Breast epithelium (tissue), 4 donors: ENCODE measurements at places on chromosomes 3 and 15.

GRCh38 chr15:31262901-31263671, 63.5 kb upstream of the KLF13 start:
- DNase-seq, result no peak

DNA sequence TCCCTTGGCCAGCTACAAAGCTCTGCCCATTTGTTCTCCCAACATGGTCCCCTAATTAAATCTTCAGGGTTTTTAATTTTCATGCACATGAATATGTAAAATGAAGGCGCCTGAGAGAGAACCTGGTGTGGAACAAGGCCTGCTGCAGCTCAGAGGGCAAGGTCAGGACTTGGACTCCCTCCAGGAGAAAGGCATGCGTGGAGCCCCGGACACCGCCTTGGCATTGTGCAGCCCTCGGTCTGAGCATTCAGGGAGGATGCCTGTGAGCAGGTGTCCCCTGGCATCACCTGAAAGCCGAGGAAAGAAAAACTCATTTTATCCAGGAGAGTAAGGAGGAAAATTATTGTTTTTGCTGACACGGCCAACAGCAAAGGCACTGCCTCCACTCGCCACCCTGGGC, 33.8 kb upstream of the EPHB1 start:
- DNase-seq, result no peak

- no peak for DNase-seq
Observed at GRCh38 chr15:32690941-32691688, 26.7 kb upstream of the GREM1 start.

DNA sequence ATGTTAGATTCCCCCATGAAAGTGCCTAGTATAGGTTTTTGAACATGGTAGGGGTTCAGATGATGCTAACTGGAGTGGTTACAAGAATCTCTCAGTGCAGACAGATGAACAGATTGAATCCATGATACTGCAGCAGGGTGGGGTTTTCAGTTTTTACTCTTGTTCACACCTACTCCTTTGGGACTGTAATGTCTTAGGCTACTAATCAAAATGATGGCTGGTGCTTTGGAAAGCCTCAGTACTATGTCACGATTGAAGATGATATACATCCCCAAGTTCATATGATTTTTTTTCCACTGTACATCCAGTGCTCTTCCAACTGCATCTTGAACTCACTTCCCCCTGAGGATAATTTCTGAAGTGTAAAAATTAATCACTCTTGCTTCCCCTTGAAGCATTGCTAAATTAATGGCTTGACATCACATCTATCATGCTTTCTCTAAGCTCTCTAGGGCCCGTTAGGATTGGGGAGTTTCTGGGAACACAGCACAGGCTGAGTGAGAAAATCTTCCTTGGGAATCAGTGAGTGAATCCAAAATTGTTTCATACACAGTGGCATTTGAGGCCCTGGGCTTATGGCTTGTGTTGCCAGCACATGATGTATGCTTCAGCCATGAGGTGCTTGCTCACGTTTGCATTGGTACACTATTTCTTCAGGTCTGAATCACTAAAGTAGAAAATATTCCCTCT, 115.0 kb upstream of the TPRG1 start:
- no peak for DNase-seq

- no peak for DNase-seq
Observed at GRCh38 chr15:30650012-30650929, 24.3 kb downstream of the ARHGAP11B start.

DNA sequence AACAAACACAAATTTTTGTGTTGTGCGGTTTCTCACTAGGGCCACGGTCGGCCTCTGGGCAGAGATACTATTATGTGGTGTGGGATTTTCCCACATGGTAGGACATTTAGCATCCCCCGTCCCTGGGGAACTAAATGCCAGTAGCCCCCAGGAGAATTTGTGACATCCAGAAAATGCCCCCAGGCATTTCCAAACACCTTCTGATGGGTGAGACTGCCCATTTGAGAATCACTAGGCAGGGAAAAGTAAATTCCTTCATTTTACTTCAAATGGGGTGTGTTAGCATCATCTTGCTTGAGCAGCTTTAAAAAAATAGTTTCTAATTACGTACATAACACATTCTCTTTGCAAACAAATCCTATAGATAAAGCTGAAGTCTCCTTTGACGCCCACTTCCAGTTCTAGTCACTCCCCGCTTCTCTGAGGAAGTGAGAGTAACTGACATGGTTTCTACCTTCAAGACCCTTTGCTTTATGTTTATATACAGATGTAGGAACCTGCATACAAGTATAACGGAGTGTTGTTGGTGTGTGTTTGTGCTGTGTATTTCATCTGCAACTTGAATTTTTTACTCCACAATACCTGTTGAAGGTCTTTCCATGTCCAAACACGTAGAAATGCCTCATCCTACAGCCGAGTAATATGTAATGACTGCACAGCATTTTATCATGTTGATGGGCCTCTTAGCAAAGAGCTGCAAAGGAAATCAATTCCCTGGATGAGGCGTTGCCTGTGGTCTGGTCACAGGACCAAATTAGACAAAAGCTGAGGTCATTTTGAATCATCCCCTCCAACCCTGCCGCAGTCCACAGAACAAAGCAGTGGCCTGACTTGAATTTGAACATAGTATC, 31.4 kb upstream of the ZBTB38 start:
- no peak for DNase-seq
